NCI-H187 treated with DMSO at 0.1 percent for 48 hours (cell line): ENCODE measurements at places on chromosomes 3 and 15.

- no peak for DNase-seq
Observed at GRCh38 chr15:90337256-90337655, 14.8 kb upstream of the ZNF774 start.

DNA sequence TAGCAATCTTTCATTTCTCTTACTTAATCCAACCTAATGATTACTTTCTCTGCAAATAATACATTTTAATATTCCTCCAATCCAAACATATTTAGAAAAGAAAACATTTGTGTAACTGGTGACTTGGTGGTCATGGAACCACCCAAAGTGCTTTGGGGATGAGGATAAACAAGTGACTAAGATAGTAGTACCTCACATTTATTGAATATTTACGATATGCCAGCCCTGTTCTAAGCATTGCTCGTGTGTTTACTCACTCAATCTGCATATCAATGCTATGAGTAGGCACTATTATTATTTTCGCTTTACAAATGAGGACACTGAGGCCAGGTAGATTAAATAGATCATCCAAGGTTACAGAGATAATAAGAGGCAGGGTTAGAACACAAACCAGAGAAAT is 189.5 kb downstream of the SHOX2 start:
- DNase-seq, result no peak

DNA sequence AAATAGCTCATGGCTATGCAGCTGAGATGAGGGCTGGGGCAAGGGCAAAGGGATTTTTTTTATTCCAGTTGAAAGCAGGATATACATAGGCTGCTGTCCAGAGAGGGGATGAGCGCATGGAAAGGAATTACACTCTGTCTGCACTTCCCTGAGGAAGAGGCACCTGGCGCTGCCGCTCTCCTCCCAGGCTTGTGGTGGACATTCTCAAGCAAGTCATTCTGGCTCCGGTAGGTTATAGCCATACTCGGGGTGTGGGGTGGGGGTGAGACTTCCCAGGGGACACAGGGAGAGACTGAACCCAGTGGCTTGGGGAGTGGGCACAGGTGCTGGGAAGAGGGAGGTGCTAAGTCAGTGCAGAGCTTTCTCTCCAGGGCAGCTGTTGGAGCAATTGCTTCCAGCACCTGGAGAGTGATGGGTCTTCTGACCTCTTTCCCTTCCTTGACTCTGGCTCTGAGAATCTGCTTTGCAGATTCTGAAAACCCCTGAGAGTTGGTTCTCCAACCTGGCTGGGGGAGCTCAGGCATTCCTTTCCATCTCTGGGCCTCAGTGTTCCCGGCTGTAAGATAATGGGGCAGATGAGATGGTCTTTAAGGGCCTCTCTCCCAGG is 24.3 kb downstream of the CYP8B1 start:
- no peak for DNase-seq

DNA sequence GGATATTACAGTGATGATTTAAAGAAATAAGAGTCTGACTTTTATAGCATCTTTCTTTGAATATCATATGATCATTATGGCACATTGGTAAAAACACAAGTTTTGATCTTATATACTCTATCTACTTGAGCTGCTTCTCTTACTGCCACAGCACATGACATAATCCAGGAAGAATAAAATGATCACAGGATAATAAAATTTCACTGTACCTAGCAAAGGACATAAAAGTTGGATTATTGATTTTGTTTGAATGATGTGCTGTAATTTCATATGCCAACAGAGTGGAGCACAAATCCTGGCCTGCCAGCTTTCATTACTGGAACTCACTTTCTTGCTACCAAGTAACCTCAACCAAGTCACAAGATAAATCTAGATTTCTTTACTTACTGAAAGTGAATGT is 162.1 kb upstream of the NANOGP8 start:
- DNase-seq, result no peak

DNA sequence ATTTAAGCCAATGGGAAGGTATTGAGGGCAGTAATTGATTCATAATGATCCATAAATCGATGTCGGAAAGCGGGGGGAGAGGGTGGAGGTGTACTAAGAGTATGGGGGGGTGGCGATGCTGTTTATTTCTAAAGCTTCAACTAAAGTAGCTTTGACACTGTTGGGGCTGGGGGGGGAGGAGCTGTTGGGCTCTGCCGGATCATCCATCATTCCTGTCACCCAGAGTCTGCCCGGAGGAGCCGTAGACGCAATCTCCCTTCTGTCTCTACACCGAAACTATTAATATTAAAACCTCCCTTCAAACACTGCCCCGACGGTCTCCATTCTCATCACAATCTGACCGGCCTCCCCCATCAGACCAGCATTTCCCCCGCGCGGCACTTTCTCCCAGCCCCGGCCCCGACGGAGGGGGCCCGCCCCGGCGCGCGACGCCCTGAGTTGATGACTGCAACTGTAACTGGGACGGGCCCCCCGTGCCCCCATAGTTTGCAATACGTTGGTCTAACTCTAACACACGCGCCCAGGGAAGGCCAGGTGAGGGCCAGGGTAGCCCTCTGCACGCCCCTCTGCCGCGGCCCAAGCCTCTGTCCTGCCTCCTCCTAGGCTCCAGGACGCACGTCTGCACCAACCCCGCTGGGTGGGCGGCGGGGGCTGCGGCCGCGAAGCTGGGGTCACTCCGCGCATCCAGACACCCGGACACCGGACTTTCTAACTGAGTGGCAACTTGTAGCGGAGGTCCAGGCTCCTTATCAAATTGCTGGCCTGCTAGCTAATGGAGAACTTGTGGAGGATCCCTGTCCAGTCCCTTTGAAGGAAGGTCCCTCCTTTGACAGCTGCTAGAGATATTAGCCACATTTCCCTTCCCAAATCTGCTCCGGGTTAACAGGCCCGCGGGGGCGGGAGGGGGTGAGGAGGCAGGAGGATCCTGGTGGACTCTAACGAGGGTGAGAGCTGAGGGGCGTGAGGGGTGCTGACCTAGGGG is 212.0 kb downstream of the MEIS2 start:
- no peak for DNase-seq

DNA sequence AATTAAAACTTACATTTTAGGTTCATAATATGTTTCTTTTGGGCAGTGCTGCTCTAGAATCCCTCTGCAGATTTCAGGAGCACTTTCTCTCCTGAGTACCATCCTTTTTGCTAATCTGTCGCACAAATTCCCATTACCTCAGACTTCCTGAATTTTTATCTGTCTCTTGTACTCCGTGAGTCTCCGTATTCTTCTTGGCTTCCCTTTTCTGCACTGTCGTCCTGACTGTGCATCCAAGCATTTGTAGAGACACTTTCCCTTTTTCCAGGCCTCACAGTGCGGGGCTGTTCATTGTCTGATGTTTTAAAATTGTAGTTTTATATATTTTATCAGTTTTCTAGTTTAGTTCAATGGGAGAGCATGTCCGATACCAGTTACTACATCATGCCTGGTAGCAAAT is 27.3 kb downstream of the MEF2A start:
- no peak for DNase-seq

DNA sequence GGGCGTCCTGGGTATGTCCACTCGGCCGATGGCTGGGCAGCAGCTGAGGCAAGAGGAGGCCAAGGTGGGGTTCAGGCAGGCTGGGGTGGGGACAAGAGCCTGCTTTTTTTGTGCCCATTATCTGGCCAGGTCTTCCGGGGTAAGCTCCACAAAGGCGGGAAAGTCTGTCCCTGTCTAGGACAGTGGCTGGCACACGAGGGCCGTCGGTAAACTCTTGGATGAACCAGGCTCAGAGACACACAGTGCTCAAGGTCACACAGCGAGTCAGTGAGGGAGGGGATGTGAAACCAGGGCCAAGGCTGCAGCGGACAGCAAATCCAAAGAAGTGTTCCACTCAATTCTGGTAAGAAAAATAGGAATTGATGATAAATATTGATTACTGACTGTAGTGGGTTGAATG is 2.9 kb downstream of the DNAJB8 start:
- no peak for DNase-seq
